ENCODE measurements at places on chromosomes 6 and 20.

GRCh38 chr6:155317186-155317585 lies 2.9 kb upstream of the TFB1M start:
- no peak for DNase-seq

GRCh38 chr6:98487612-98488011 lies 346.8 kb upstream of the POU3F2 start:
- no peak for DNase-seq

DNA sequence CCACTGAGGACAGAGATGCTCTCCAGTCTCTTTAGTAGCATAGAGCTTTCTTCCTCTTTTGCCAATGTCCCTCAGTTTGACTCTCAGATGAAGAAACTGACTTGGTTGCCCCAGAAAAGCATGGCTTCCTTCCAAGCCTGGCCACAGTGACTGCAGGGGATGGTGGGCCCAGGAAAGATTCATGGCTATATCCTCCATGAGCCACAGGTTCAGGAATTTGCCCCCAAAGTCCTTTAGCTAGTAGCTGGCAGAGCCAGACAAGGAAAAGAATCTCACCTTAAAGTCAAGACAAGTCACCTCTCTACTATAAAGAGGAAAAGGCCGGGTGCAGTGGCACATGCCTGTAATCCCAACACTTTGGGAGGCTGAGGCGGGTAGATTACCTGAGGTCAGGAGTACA lies 43.4 kb downstream of the TRAM2 start:
- DNase-seq, result no peak

GRCh38 chr6:131951576-131952230 lies 531 bp upstream of the CCN2 start:
- DNase-seq, result no peak

DNA sequence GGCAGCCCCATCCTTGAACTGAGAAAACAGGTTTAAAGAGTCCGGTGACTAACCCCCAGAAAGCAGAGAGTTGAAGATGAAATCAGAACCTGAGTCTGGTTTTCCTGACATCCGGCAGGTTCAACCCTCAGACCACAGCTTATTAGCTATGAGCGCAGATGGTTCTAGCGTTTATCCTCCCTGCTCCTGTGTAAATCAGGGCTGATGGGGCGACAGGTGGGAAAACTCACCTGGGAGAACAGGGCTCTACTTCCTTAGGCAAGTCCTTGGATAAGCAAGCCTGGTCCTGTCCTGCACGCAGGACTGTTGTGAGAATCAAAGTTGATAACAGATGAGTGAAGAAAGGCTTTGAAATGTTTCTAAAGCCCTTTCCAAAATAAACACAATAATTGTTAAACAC lies 31.4 kb downstream of the GHRH start:
- no peak for DNase-seq

GRCh38 chr20:24495266-24495665 lies 25.8 kb downstream of the SYNDIG1 start:
- no peak for DNase-seq

GRCh38 chr6:43973357-43973756 lies 153.9 kb downstream of the MRPL14 start:
- no peak for DNase-seq

GRCh38 chr6:15530411-15530810 lies 132.4 kb downstream of the DTNBP1 start:
- no peak for DNase-seq

- DNase-seq, result no peak
These were observed 4.6 kb downstream of the MEA1 start for GRCh38 chr6:43009124-43009523.

GRCh38 chr6:372336-372911 lies 19.1 kb upstream of the IRF4 start:
- no peak for DNase-seq

DNA sequence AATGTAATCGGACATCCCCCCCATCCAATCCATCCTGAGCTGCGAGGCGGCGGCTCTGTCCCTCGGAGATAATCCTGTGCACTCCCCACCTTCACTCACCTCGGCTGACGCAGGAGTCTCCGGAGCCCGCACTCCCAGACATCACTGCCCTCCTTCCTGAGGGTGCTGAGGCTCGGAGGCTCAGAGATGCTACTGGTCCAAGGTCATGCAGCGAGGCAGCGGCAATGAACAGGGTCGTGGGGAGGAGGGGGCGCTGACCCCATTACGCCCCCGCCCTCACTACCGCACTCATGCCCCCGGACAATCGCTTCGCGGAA lies 485 bp downstream of the ADISSP start:
- DNase-seq, result no peak

GRCh38 chr6:135832166-135832565 lies 19.3 kb upstream of the PDE7B start:
- no peak for DNase-seq

- DNase-seq, result peak; percentile 90
These were observed at the start of gene BRPF3 for GRCh38 chr6:36196113-36196879. TSS of gene BRPF3 (plus strand) at chr6:36196744. CDS start at chr6:36200323, 3,579 bp downstream.

GRCh38 chr6:2581011-2581410 lies 169.7 kb downstream of the MYLK4 start:
- DNase-seq, result no peak

- no peak for DNase-seq
These were observed 145.9 kb downstream of the CDC5L start for GRCh38 chr6:44533421-44533820.

- no peak for DNase-seq
These were observed 68.2 kb downstream of the COL9A1 start for GRCh38 chr6:70234561-70235236.

DNA sequence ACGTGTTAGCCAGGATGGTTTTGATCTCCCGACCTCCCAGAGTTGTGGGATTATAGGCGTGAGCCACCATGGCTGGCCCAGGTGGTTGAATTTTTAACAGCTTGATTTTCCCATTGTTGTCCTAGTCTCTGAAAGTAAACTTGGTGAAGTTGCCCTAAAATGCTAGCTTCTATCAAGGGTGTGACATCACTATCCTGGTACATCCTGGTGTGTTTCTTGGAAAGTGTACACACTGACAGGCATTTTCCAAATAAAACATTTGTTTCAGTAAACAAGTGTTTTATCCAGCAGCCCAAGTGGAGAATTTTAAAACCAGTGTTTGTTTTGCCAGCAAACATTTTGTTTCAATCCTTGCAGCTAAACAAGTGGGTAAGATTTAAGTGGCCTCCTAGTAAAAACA lies 40.5 kb upstream of the RREB1 start:
- no peak for DNase-seq

GRCh38 chr6:80439721-80440470 lies 333.4 kb downstream of the BCKDHB start:
- no peak for DNase-seq

DNA sequence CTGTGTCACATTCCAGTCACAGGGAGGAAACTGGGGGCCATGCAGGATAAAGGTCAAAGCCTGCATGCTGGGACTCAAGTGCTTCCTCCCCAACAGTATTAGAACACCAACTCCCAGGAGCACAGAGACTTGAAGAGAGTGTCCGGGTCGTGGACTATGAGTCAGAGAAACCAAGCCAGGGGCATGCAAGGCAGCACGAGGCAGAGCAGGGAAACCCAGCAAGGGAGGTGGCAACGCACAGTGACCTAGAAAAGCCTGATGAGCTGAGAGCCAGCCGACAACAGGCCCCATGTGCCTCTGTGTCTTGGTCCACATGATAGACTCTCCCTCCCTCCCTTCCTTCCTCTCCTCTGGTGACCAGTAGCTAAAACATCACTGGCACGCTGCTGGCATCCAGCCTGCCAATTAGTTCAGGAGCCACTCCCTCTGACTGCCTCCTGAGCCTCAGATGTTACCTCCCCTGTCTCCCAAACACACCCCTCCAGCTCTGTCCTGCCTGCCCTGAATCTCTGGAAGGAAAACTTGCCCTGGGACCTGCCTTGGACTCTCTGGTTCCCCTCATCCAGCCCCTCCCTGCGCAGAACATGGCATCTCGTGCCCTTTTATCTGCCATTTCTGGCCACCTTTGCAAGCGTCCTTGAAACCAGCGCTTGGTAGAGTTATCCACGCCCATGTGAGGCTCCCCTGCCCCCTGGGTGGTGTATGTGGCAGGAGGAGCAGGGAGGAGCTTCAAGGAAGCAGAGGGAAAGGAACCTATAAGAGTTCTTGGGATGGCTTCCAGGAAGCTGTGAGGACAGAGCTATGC lies 16.2 kb upstream of the RNF39 start:
- DNase-seq, result no peak

- DNase-seq, result peak; percentile 45
These were observed 124.5 kb downstream of the MRPL14 start for GRCh38 chr6:44002593-44003344.

DNA sequence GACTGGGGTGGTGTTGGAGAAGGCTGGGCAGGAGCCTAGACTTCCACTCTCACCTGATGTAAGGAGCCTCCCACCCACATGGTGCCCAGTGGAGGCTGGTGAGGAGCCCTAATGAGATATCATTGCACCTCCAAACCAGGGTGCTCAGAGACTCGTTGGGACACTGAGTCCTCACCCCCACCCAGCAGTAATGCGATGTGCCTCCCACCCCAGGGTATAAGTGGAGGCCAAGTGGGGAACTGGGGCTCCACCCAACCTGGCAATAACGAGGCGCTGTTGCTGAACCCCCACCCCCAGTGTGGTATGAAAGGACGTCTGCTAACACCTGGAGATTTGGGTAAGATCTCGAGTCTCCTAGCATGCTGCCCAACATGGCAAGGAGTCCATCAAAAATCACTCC lies 510.2 kb downstream of the PREX1 start:
- no peak for DNase-seq

- no peak for DNase-seq
These were observed 107.6 kb upstream of the CEP85L start for GRCh38 chr6:118758946-118759345.

DNA sequence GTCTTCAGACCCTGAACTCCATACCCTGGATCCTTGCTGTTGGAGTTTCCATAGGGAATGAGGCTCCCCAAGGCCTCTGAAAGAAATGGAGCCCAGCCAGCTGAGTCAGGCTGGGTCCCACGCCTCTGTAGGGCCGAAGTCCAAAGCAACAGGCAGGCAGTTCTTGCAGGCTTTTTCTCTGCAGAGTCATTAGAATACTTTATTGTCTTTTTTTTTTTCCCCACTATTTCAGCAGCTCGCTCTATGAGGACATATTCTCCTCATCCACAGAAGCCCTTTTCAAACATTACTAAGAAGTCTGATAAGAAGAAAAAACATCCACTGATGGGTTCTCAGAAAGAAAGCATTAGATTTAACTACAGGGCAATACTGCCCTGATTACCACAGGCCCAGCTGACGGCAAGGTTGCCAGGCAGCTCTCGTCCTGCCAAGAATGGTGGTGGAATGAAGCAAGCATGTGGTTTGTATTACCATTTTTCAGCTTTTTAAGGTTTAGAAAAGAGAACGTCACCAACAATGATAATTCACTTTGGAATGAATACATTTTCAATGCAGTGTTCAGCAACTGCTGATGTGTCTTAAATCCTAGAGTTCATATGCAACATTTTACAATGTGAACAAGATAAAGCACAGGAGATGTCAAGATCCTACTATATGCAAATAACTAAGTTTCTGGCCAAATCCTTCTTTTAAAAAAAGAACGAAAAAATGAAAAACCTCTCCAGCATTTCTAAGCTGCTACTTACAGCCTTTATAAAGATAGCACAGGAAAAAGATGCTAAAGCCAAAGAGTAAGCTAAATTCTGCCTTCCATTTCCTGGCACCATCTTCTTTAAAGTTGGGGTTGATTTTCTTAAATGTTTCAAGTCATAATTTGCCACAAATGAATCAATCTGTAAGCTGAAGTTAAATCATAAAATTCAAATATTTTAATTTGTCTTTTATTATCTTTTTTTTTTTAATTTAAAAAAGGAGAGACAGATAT lies 223.6 kb upstream of the CITED2 start:
- DNase-seq, result no peak

DNA sequence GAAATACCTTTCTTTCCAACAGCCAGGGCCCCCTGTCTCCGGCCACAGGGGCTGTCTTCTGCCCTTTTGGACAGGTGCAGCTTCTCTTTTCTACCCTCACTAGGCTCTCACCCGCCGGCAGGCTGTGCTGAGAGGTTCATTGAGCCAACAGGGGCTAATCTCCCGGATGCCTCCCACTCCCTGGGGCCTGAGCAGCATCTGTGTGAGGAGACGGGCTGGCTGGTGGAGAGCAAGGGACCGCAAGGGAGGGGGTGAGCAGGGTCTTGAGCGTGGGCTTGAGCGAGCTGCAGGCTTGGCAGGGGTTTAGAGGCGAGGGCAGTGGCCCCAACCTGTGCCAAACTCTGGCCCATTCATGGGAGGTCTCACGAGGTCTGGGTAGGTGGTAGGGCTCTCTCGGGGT lies 56.5 kb upstream of the CST7 start:
- DNase-seq, result no peak

DNA sequence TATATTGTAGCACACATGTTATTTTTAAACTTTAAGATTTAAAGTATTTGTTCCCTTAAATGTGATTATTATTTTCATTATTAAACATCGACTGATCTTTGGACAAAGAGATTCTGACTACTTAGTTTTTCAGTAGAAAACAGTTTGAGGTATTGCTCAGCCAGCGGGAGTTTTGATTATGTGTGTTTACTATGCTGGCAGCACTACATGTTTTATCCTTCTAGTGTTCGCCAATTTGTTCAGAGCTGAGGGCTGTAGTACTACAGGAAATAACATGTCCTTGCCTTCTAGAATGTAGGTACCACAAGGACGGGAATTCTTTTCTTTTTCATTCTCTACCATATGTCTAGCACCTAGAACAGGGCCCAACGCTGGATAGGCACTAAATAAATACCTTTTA lies 11.1 kb upstream of the LCA5 start:
- no peak for DNase-seq

GRCh38 chr6:152941746-152942145 lies 41.1 kb downstream of the FBXO5 start:
- no peak for DNase-seq

DNA sequence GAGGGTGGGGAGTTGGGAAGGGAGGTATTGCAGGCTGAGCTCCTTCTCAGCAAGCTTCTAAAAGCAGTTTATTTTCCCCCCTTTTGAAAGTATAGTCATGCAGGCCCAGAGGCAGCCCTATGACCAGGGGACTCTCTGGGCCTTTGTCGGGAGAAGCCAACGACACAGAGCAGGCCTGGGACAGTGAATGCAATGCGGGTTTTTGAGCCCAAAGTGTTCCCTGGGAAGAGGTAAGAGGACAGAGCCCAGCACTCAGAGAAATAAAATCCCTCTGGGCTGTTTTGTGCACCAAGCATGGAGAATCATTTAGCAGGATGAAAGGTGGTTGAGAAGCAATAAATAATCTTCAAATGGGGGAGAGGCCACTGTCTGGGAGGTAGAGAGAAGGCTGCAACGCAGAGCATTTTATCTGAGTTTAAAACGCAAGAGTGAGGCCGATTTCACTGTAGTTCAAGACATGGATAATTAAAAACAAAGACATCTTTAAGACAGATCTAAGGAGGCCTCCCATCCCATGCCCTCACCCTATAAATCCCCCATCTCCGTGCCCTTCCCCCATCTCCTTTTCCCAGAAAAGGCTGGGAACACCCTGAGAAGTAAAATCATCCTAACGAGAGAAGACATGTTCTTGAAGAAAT lies 237.5 kb downstream of the CDC5L start:
- DNase-seq, result no peak

GRCh38 chr6:3088968-3089367 lies 20.7 kb downstream of the RIPK1 start:
- no peak for DNase-seq
